ENCODE measurements at places on chromosomes 3 and 15.

DNA sequence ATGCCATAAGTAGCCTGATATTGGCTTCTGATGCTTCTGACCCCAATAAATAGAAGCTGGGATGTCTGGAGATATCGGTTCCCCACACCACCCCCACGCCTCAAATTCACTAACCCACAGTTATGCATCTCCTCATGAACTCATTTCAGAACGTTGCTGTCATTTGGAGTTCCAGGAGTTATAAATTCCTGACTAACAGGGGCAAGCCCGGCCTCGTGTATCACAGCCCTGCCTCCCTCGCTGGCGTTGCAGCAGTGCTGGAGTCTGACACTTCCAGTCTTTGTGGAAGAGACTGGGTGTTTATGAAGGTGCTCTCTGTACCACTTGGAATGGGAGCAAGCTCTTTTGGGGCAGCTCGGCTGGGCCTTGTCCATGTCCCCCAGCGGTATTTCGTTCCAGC lies 101.0 kb downstream of the ANP32A start:
- no peak for DNase-seq

DNA sequence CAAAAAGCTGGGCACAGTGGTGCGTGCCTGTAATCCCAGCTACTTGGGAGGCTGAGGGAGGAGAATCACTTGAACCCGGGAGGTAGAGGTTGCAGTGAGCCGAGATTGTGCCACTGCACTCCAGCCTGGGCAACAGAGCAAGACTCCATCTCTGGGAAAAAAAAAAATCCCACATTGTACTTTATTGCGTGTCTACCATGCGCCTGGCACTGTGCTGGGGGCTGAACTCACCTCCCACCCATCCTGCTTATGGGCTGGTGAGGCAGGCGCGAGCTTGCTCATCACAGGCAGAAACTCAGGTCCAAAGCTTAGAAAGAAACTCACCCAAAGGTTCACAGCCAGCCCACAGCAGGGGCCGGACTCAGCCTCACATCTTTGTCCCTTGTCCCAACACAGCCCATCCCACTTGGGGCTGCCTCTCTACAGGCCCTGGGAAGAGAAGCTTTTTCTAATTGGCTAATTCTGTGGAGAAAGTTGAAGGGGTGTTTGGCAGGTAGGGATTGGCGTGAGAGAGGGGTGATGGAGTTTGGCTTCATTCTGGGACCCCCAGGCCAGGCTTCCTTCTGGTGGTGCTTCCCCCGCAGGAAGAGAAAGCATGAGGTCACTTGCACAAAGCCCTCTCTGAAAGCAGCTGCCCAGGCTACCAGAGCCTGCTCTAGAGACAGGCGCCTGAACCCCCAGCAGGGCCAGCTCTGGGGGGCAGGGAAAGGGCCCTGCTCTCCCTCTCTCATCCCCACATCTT lies 122.6 kb upstream of the SMAD3 start:
- DNase-seq: no peak

GRCh38 chr3:140375002-140375401 lies 302.9 kb upstream of the TRIM42 start:
- DNase-seq: peak; percentile 10

- DNase-seq: no peak
These were observed 12.4 kb downstream of the TPM1 start for GRCh38 chr15:63054985-63055384.

DNA sequence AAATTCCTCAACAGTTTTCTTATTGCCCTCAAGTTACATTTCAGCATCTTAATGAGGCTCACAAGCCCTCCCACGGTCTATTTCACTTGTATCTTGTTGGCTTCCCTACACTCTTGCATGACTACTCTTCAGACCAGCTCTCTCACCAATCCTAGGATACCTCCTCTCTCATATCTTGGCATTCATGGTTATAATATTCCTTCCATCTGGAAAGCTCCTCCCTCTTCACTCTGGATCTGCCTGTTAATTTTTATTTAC lies 8.5 kb upstream of the CCDC80 start:
- DNase-seq: no peak

GRCh38 chr3:41163421-41163820 lies 35.9 kb upstream of the CTNNB1 start:
- DNase-seq: no peak

DNA sequence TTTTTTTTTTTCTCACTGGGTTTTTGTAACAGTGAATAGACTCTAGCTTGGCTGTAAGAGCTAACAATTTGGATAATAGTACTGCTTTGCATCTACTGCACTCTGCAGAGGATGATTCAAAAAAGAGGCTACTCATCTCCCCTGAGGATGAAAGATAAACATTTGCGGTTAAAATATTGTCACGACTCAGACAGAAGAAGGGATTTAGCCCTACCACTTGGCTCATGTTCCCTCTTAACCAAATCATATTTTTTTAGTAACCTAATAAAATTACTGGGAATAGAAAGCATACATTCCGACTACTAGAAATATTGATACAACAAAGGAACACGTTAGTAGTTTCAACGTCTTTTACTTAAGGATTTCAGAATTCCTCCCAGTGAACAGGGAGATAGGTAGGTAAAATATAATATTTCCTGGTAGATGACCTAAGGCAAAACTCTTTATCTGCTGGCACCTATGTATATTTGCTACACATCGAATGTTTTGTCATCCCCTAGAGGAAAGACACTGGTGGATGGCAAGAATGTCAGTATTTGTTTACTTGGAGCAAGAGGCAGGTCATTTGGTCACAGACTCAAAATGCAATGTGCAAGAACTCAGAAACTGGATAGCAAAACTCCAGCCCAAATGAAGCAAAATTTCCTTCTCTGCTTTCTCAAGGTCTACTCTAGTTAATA lies 110.8 kb downstream of the GREM1 start:
- DNase-seq: no peak

DNA sequence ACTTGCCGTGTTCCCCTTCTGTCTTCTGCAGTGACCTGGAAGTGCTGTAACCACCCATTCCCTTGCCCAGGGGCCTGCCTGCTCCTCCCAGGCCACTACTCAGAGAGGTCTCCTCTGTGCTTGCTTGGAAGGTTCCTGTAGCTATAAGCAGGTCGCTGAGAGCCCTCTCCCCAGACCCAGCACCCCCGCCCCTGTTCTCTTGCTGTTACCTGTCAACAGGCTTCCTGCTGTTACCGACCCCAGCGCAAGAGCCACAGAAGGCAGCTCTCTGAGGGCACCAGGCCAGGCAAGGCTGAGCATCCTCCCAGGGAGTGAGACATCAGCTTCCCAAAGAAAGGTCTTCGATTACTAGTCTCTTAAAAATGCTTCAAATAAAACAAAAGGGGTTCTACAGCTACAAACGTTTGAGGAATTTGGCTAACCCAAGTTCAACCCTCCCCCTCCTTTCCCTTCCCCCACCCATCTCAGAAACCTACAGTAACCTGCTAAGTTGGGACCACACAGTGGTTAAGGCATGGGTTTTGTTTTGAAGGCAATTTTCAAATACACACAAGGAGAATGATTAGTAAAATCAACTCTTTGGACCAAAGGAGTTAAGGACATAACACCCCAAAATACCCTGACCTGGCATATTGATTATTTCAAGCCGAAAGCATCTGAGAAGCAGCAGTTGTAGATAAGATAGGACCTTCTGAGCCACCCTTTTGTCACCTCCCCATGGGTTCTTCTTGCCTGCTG lies 74.9 kb upstream of the MFGE8 start:
- DNase-seq: no peak

GRCh38 chr3:17044855-17045254 lies 160.1 kb downstream of the PLCL2 start:
- peak; percentile 51 for DNase-seq

DNA sequence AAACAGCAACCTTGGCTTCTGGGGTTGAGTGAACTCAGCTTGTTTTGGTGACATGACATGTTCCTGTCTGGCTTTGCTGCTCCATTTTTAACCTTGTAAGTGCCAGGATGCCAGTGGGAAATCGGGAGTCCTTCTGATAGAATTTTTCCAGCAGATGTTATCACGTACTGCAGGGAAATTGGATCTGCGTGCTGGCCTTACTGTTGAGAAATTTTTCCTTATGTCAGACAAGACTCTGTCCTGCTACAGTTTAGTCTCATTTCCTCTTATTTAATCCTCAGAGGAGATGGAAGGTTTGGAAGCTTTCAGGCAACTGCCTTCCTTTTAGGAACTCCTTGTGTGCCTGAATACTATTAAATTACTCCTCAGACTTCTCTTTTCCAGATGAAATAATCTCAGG lies 80.6 kb downstream of the PGPEP1L start:
- DNase-seq: no peak

DNA sequence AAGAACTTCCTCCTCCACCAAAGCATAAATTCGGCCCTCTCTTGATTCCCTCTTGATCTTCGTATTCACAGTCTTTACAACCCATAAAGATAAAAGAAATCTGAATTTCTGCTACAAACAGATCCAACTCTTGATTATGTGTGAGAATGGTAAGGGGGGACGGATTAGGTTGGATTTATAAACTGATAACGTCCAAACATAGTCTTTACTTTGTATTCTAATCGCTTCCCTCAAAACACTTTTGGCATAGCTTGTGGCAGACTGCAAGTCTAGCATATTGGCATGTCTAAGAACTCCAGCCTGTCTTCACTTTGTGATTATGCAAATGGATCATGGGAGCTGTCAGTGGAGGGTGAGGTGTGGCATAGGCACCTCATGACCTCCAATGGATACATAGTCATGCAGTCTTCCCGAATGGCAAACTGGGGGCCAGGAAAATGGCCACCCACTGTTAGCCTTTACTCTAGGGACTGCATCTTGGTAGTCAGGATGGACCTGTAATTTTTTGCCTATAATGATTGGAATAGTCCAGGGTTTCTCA lies 24.3 kb upstream of the GPR171 start:
- no peak for DNase-seq

DNA sequence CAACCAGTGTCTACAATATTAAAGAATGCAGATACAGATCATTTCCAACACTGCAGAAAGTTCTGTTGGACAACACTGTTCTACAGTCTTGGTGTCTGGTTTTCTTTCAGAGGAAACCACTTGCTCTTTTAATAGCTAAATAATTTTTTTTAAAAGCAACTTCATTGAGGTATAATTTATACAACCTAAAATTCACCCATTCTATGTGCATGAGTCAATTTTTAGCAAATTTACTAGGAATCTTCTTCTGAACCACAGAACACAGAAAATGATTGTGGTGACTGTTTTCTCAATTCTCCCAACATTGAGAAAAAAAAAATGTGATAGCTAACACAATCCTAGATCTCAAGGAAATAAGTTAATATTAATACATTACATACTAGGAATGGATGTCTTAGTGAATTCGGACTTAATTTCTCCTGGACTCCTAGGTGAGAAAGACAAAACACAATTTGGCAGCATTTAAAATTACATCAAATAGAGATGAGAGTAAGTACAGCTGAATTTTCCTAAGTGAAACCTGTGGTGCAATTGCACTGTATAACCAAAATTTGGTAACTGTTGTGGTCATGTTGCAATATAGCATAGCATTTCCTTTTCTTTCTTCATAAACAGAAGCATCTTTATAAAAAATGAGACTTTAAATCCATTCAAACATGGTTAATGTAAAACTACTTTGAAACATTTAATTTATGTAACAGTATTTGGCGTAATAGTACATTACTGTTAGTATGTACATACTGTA lies 15.3 kb upstream of the PLCL2 start:
- DNase-seq: no peak

DNA sequence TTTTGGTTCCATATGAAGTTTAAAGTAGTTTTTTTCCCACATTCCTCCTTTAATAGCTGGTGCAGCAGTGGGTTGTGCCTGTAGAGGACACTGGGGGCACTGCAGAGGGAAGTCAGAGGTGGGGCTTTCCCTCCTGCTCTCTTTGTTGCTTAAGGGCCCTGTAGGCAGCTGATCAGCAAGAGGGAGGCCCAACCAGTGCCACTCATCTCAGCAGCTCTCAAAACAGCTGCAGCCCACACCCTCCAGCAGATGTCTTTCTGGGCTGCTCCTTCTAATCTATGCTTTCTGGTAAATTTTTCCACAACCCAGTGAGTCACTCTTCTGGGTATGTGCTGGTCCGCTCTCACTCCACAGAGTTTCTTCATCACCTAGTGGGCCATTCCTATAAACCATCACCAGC lies 263.8 kb downstream of the FEZF2 start:
- DNase-seq: no peak

- DNase-seq: no peak
These were observed 3.7 kb upstream of the TF start for GRCh38 chr3:133742351-133743091.

GRCh38 chr3:119891944-119892721 lies 110.2 kb downstream of the NR1I2 start:
- DNase-seq: peak; percentile 65

- no peak for DNase-seq
These were observed 127.3 kb downstream of the FEZF2 start for GRCh38 chr3:62246094-62246493.

- no peak for DNase-seq
These were observed 1.9 kb upstream of the ROPN1 start for GRCh38 chr3:123993818-123994217.

Measured in activated CD4-positive, alpha-beta T cell treated with anti-CD3 and anti-CD28 coated beads, Interleukin-10, Interleukin-2, amounts not matched to agents 100 ng/mL and 50 ng/mL, durations not matched to agents 16 hours and 8 hours (primary cell).